ENCODE measurements at places on chromosomes 2 and 18. TPM values are rescaled to one million over a fixed set of nuclear protein-coding genes. Genes with fewer than 3 reads are reported as not detected.

- ATAC-seq: no peak
Observed at GRCh38 chr2:58479535-58480140, 238.5 kb upstream of the FANCL start.

GRCh38 chr18:45166341-45166835 lies 448.9 kb upstream of the SLC14A2 start:
- ATAC-seq: no peak

GRCh38 chr18:59345556-59345955 lies 13.5 kb downstream of the LMAN1 start:
- no peak for ATAC-seq

Gene CCDC85A
- 7.0 TPM for total RNA-seq

Gene TUBB8B
- not detected for total RNA-seq
